ENCODE measurements at places on chromosomes 12 and 14.

- DNase-seq: no peak
These were observed 38.7 kb upstream of the TMEM179 start for GRCh38 chr14:104643306-104643705.

DNA sequence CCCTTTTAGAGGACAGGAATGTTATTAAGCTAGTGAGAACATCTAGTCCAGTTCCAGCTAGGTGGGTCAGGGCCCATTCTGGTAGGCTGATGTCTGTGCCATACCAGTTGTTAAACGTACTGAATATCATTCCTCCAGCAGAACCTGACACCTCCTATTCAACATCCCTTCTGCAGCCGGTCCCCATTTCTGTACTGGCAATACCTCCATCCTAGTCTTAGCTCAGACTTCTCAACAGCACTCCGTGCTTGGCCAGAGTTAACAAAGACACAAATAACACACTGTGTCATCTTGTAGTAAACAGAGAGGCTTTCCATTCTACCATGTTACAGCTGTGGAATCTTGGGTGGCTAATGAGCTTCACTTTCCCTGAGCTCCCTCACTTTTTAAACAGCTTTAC, 94.3 kb upstream of the PDE3A start:
- no peak for DNase-seq

DNA sequence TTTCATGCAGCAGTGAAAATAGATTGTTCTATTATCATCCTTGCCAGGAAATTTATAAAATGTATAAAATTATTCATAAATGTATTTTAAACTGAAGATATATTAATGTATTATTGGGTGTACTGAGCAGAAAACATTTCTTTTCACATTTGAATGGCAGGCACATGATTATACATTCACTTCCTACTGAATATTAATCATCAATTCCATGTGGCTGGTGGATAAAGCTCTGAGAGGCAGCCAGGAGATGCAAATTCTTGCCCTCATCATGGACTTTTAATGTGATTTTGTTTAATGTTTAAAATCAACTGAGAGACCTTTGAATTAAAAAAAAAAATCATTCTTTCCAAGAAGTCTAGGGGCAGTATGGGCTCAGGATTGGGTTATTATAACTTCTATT, 40.8 kb downstream of the ANO6 start:
- DNase-seq: no peak

DNA sequence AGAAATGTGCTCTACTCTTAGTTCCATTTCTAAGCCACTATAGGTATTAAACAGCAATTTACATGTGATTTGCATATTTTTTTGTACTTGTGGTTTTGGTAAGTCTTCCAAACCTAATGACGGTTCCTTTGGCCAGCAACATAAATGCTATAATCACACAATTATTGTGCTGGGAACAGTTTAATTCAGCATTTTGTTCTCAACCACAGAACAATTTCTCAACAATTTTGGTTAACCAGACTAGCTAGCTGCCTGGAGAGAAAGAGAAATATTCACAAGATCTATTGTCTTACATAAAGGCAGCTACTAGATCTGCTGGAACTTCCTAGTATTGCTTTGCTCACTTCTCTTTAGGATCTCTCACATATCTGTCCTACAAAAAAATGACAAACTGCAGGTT, 265.3 kb downstream of the SOX5 start:
- DNase-seq: no peak

DNA sequence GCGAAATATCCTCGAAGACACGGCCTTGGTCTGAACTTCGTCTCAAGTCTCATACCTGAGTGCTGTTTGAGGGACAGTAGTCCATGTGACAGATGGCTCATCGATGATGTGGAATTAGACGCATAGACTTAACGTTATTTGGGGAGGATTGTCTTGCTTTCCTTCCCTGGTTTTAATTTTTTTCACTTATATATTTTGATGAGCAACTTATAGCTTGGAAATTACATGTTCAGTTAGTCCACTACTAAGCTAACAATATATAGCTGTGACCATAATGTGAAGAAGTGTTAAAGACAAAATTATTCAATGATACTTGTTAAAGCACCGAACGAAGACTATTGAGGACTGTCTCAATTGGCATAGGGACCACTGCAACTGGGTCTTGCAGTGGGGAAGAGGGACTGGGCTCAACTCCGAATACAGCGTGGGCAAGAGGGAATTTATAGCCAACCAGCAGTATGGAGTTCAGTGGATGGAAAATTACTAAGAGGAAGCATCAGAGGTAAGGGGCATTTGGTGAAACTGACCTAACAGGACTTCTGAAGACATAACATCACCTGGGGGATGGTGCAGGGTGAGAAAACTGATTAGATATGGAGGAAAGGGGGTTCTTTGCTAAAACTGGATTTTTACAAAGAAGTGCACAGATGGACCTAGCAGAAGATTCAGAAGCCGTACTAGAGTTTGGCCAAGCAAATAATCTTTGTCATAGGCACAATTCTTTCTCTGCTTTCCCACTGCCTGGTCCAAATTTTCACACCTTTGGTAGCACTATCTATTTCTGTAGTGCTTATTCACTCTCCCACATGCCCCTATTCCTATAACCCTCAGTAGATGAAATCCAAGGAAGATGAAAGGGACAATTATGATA, 910 bp upstream of the TM7SF3 start:
- DNase-seq: no peak

- peak; percentile 39 for DNase-seq
These were observed 156.8 kb downstream of the PDZRN4 start for GRCh38 chr12:41344776-41345470.

DNA sequence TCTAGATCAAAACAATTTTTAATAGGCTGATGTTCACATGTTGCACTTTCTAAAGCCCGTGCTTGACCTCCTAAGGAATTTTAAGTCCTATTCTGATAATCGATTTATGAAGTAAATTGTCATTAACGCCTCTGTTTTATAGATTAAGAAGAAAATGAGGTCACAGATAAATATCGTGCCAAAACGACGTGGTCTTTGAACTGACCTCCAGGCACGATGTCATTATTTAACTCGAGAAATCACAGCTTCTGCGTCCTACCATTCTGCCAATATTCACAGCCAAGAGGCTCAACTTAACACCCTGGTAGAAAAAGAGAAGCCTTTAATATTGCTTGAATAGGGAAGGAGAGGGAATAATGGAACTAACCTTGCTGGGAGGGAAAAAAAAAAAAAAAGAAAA, 888 bp upstream of the EEA1 start:
- DNase-seq: no peak

- DNase-seq: no peak
These were observed 93.5 kb downstream of the ATXN2 start for GRCh38 chr12:111505601-111506036.

- DNase-seq: no peak
These were observed 38.6 kb upstream of the KCNJ8 start for GRCh38 chr12:21813125-21813524.

GRCh38 chr12:51482929-51483697, 58.5 kb downstream of the SLC4A8 start:
- DNase-seq: no peak

DNA sequence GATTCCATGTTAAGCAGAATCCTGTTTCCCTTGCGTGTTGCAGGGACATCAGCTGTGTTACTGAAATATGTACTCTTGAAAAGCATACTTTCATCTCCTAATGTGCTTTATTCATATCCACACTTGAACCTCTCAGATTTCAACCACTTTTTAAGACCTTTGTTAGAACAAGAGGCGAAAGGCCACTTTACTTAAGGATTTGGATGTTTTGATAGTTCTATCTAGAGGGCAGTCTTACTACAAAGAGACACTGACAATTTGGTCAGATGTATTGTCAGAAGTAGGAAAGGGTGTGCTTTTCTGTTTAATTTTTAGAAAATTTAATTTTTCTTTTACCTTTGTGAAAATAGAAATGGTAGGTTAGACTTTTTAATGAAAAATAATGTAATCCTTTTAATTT, 267.9 kb downstream of the TMTC2 start:
- no peak for DNase-seq

DNA sequence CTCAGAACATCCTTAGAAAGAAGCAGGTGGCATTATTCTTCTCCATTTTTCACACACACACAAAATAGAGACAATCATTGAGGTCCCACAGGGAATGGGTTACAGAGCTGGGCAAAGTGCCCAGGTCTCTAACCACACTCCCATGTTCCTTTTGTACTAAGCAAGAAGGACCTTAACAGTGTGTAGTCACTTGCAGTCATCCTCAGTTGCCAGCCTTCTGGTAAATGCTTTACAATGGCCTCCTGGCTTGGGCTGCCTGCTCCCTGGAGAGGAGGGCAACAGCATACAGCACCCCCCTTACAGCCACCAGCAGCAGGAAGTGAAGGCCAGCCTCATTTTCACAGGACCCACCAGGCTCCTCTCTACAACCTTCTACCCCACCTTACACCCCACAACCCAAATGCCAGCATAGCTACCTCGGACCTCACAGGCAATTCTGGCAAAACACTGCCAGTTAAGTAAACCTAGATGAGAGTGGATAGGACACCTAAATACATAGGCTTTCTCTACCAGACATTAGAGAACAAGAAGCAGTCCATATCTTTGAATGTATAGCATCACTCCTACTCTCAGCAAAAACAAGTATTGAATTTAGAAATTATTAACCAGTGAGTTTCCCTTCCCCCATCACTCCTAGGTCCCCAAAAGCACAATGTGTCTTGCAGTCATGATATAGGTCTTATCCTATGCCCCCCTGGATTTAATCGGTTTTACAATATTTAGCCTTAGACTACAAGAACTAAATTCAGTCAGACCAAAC, 88.1 kb downstream of the PPP2R5E start:
- DNase-seq: no peak

DNA sequence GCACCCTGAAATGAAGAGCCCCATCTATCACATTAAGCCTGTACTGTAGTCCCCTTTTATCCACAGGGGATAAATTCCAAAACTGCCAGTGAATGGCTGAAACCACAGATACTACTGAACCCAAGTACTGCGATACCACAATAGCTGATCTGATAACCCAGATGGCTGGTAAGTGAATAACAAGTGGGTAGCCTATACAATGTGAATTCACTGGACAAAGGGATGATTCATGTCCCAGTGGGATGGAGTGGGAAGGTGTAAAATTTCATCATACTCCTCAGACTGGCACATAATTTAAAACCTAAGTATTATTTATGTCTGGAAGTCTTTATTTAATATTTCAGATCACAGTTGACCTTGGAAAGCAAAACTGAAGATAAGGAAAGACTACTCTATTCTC, 201.3 kb downstream of the GPHN start:
- no peak for DNase-seq

- peak; percentile 8 for DNase-seq
These were observed 1482.5 kb upstream of the TMEM132C start for GRCh38 chr12:126784328-126784921.

DNA sequence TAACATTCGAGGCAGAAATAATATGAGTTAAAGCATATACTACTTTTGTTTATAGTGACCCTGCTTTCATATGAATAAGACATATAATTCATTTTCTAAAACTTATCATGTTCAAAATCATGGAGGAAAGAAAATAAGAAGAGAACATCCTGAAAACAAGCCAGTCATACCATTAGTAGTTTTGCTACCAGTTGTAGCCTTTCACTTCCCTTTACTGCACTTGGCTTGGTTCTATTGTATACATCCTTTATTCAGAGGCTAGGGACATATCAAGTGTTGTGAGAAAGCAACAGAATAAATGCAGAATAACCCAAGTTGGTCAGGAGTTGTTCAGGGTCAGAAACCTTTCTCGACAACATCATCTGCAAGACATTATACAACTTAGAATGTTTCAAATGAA, 598.7 kb downstream of the SOX5 start:
- no peak for DNase-seq

- DNase-seq: no peak
These were observed 27.1 kb downstream of the KRT18 start for GRCh38 chr12:52975820-52976573.

- no peak for DNase-seq
These were observed 56.0 kb downstream of the PLEKHG3 start for GRCh38 chr14:64760146-64760755.

DNA sequence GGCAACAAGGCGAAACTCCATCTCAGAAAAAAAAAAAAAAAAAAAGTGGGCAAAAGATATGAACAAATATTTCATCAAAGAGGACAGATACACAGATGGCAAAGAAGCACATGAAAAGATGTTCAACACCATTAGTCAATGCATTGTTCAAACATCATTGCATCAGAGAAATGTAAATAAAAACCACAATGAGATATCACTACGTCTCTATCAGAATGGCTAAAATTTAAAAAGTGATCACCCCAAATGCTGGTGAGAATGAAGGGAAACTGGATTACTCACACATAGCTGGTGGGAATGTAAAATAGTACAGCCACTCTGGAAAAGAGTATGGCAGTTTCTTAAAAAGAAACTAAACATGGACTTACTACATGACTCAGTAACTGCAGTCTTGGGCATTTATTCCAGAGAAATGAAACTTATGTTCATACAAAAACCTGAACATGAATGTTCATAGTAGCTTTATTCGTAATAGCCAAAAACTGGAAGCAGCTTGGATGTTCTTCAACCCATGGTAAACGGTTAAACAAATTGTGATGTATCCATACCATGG, 3.6 kb downstream of the L2HGDH start:
- DNase-seq: no peak

GRCh38 chr14:37116933-37117849, 55.2 kb downstream of the SLC25A21 start:
- DNase-seq: no peak

DNA sequence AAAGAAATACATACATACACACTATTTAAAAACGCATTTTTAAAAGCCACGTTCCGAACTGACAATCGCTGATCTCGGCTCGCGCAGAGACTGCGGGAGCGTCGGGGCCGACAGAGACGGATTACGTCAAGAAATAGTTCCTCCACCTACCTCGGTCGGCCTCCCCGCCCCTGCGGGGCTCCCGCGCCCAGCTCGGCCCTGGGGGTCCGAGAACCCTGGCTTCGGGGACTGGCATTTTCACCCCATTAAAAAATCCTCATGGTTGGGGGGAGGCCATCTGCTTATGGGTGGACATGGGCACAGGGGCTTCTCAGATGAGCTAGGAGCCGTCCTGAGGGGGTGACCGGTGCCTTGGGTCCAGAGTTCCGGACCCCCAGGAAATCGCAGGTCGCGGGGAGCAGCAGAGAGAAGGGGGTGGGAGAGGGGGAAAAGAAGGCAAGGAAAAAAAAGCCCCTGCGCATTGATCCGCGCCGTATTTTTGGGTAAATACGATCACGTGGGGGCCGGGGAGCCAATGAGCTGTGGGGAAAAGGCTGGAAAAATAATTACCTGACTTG, 324 bp upstream of the HOXC9 start:
- no peak for DNase-seq

GRCh38 chr14:47917344-47917954, 242.0 kb upstream of the MDGA2 start:
- DNase-seq: peak; percentile 21

- no peak for DNase-seq
These were observed 124.0 kb downstream of the PDE3A start for GRCh38 chr12:20492251-20492760.
